ENCODE measurements at places on chromosomes 5 and 9. TPM values are rescaled to one million over a fixed set of nuclear protein-coding genes. Genes with fewer than 3 reads are reported as not detected.

- H3K27ac ChIP-seq = no peak overlapping the region
- no peak overlapping the region for H3K4me3 ChIP-seq
- no peak for DNase-seq
- H3K36me3 ChIP-seq = peaks cover 7% of the 10 kb centered on the region
- H3K27me3 ChIP-seq = no peaks in the 10 kb centered on the region
Measured at GRCh38 chr9:135492886-135493669, 7.4 kb upstream of the MRPS2 start.

DNA sequence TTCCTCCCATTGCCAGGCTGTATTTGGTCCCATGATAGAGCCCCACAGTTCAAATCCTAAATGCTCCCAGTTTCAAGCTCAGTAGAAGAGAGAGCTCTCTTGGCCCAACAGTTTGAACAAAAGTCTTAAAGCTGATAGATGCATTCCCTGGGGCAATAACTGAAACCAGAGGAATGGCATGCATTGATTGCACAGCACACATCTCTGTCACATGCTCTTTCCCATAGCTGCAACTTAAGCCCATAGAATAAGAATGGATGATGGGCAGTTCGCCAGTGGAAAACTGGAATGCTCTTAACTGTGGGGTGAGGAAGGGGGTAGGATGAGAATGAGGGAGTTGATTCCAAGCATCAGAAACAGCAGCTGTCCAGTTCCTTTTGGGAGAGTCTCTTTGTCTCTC lies 1942.4 kb upstream of the WWC1 start:
- H3K27ac ChIP-seq = no peak overlapping the region
- DNase-seq = no peak
- no peaks in the 10 kb centered on the region for H3K36me3 ChIP-seq
- no peaks in the 10 kb centered on the region for H3K4me1 ChIP-seq
- H3K4me3 ChIP-seq = no peak overlapping the region
- H3K27me3 ChIP-seq = no peaks in the 10 kb centered on the region

Gene TAF11L5
- total RNA-seq = not detected

Gene PRR7
- 9.7 TPM for total RNA-seq

Gene CDKN2B
- total RNA-seq = not detected

All from K562 (cell line).